Neural progenitor cell (in vitro differentiated cells): ENCODE measurements at places on chromosomes 16 and 17.

DNA sequence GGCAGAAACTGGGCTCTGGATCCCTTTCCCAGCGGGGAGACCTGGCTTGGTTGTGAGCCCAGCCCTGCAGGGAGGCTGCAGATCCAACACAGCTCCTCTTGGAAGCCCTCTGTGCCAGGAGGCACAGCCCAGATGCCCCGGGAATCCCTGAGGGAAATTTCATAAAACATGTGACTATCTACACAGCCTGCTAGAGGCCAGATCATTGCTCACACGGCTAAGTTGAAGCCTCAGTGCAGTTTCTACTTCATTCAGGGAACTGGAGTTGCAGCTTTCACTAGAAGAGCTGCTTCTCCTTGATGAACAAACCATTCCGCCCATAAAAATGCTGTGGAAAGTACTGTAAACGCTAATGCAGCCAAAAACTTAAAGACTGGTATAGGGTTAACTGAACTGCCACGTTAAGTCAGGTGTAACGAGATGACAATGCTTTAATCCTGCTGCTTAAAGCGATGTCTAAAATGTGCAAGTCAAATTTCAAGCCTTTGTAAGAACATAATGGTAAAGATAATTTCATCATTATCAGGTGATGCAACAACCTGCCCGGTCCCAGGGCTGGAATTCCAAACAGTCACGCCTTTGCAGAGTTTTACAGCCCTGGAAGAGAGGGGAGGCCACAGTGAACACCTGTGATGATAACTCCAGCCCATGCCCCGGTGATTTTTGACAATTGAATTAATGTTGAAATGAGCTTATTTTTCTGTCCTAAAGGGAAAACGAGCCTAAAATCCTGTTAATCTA, 172.5 kb downstream of the ZFHX3 start:
- no peak for DNase-seq

- DNase-seq, result no peak
These were observed 81.7 kb upstream of the MSI2 start for GRCh38 chr17:57174591-57174990.

- DNase-seq, result no peak
These were observed 2.7 kb downstream of the MYO18A start for GRCh38 chr17:29177541-29177870.

GRCh38 chr16:54931120-54932014, 702 bp downstream of the IRX5 start:
- peak; percentile 79 for DNase-seq

DNA sequence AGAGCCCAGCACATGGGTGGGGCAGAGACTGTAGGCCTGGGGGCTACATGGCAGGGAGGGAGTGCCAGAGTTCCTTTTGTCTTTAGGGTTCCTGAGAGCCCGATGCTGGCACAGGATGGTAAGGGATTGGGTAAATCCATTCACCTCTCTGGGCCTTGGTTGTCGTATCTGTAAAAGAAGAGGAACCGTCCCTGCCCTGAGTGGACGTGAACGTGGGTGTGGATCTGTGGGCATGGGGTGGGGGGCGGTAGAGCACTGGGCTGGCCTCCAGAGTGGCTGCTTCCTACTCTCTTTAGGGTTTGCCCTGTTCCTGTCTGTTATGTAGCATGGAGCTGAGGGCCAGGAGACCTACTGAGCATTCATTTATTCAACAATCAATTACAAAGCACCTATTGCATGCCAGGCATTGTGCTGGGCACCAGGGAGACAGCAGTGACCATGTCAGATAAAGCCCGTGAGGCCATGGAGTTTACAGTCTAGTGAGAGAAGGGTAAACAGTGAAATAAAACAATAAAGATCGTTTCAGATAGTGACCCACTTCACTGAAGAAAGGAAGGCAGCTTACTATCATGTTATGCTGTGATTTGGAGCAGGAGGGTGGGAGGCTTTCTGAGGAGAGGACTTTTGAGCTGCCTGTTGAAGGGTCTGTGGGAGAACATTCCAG, 13.1 kb upstream of the TCAP start:
- no peak for DNase-seq

- no peak for DNase-seq
These were observed 23.6 kb downstream of the SEZ6 start for GRCh38 chr17:28982131-28982793.

DNA sequence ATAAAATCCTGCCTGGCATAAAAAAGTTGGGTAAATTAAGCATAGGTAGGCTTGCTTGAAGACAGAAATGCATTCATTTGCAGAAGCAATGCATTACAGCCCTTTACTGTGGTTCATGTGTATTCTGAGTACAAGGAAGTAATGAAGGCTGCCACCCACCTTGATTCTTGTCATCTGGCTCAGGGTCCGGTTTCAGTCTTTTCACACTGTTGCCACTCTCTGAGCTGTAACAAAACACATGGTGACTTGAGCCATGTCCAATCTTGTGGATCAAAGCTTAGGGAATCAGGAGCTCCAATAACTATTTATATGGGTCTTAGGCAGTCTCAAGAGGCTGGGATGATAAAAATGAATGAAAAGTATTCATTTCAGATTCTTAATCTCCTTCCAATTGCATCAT, 22.0 kb downstream of the PSME3IP1 start:
- DNase-seq, result no peak

GRCh38 chr16:67326472-67327309, at the start of the genes KCTD19 and LRRC36:
Gene KCTD19, minus strand, starts transcription at chr16:67326741. Its CDS starts 34 bp downstream, at chr16:67326707.
Gene LRRC36, plus strand, starts transcription at chr16:67326815. Its CDS starts 48 bp downstream, at chr16:67326863.
- DNase-seq, result peak; percentile 95

DNA sequence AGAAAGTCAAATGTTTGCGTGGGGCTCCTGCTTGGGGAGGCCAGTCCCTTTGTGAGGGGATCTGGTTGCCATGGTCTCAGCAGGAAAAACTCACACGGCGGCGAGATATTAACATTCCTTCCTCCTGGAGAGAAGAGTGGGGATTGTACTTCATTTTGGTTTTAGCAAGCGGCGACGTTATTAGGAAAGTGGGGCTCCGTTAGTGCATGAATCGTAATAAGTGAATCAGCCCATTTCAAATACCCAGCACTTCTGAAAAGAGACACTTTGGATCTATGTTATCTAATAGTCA, 41.6 kb upstream of the METRNL start:
- no peak for DNase-seq

- no peak for DNase-seq
These were observed 1.2 kb downstream of the DDX5 start for GRCh38 chr17:64504769-64505339.

DNA sequence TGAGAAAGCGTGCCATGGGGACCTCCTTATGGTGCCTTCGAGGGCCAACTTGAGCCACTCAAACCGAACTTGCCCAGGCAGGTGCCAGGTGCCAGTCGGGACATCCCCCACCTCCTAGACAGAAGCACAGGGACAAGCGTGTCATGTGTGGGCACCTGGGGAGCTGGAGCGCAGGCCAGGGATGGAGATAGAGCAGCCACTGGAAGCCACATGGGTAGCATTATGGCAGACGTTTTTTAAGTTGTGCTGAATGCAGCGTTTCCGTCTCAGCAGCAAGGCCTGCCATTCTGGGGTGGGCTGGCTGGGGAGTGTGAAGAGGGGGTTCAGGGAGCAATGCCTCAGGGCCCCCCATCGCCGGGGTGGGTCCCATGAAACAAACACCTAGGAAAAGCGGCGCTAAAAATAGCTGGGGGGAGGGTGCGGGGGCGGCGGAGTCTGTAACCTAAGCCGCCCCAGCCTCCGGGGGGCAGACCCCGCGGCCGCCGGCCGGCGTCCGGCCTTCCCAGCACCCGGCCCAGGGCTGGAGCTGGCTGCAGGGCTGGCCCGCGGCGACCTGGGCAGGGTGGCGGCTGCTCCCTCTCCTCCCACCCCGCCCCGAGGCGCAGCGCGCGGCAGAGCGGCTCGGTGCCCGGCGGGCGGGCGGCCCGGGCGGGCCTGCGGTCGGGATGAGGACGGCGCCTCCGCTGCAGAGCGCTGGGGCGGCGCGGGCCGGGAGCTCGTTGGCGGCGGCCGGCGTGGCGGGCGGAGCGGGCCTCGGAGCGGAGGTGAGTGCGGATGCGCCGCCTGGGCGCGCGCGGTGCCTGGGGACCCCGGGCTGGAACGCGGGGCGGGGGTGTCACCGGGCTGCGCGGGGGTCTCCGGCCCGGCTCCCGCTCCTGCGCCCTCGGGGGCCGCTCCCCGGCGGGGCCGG, at the start of gene ZNF469:
TSS of gene ZNF469 (plus strand) at position 469 of the 910 bp plus-strand sequence. CDS start 44,512 bp downstream, outside the sequence.
- DNase-seq, result peak; percentile 69

GRCh38 chr16:56606476-56607108, 1.8 kb upstream of the MT2A start:
- no peak for DNase-seq

GRCh38 chr17:48954300-48954755, 9.7 kb upstream of the SNF8 start:
- peak; percentile 75 for DNase-seq

DNA sequence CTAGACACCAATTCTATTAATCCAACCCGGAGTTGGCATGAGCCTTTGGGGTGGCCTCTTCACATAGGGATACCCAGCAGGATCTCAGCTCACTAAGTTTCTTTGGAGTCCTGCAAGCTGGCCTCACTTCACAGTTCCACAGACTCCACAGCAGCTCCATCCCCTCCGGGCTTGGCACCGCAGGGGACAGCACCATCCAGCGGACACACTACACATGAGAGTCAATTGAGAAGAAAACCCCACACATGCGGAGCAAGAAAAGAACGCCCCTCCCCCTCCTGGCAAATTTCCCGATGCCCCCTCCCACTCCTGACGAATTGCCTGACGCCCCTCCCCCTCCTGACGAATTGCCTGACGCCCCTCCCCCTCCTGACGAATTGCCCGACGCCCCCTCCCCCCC, 31.1 kb downstream of the KLHDC4 start:
- DNase-seq, result no peak

- DNase-seq, result no peak
These were observed 46.3 kb downstream of the RMI2 start for GRCh38 chr16:11391576-11391975.

DNA sequence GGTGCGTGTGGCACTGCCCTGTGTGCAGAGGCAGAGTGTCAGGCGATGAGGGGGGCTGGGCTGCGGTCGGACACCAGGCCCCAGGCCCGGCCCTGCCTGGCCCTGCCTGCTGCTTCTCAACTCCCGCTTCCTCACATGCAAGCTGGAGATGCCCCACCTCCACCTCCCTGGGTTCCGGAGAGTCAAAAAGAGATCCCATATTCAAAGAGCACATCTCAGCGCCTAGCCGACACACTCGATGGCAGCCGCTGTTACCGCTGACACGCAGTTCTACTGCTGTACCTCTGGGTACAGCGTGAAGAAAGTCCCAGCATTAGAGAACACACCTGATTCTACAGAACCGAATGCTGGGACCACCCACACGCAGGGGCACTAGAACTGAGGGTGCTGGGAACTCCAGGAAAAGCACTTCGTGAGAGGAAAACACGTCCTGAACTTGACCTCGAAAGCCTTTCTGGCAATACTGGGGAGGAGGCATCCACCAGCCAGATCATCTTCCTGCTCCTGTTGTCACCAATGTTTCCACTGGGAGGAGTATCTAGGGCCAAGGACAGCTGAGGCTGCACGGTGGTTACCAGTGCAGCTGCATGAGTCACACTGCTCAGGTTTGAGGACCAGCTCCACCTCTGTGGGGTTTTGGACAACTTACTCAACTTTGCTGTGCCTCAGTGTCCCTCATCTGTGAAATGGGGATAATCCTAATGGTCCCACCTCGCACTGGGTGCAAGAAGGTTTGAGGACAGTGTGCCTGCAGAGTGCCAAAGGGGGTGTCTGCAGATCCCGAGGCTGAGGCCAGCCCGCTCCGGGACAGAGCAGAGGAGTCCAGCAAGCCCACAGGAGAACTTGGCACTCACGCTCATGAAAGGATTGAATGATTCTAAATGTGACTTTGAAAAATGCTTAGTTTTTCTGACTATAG, 100.4 kb upstream of the DNAH17 start:
- DNase-seq, result no peak

DNA sequence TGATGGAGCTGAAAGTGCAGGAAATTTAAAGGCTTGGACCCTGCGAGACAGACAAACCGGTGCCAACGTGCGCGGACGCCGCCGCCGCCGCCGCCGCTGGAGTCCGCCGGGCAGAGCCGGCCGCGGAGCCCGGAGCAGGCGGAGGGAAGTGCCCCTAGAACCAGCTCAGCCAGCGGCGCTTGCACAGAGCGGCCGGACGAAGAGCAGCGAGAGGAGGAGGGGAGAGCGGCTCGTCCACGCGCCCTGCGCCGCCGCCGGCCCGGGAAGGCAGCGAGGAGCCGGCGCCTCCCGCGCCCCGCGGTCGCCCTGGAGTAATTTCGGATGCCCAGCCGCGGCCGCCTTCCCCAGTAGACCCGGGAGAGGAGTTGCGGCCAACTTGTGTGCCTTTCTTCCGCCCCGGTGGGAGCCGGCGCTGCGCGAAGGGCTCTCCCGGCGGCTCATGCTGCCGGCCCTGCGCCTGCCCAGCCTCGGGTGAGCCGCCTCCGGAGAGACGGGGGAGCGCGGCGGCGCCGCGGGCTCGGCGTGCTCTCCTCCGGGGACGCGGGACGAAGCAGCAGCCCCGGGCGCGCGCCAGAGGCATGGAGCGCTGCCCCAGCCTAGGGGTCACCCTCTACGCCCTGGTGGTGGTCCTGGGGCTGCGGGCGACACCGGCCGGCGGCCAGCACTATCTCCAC, at the start of gene NOG:
TSS of gene NOG (plus strand) at position 54 of the 674 bp plus-strand sequence. CDS start at position 579, 525 bp downstream.
- DNase-seq, result peak; percentile 87

GRCh38 chr17:19421926-19422325, 10.9 kb downstream of the RNF112 start:
- no peak for DNase-seq
